ENCODE measurements at places on chromosomes 2 and 18.
A peak's percentile ranks its signal among the peaks of the same experiment; 100 is the strongest.

- no peak for DNase-seq
Measured at GRCh38 chr2:68027959-68028358, 34.8 kb downstream of the C1D start.

- no peak for DNase-seq
Measured at GRCh38 chr2:217821536-217822147, 181.2 kb downstream of the TNS1 start.

- no peak for DNase-seq
Measured at GRCh38 chr18:582465-582864, 2.3 kb downstream of the CETN1 start.

GRCh38 chr2:9753665-9754531 is 89.4 kb upstream of the TAF1B start:
- peak; percentile 59 for DNase-seq

GRCh38 chr2:150485871-150486538 is 1.5 kb downstream of the RND3 start:
- DNase-seq: no peak

- DNase-seq: no peak
Measured at GRCh38 chr2:216915557-216916150, 55.8 kb upstream of the TNP1 start.

DNA sequence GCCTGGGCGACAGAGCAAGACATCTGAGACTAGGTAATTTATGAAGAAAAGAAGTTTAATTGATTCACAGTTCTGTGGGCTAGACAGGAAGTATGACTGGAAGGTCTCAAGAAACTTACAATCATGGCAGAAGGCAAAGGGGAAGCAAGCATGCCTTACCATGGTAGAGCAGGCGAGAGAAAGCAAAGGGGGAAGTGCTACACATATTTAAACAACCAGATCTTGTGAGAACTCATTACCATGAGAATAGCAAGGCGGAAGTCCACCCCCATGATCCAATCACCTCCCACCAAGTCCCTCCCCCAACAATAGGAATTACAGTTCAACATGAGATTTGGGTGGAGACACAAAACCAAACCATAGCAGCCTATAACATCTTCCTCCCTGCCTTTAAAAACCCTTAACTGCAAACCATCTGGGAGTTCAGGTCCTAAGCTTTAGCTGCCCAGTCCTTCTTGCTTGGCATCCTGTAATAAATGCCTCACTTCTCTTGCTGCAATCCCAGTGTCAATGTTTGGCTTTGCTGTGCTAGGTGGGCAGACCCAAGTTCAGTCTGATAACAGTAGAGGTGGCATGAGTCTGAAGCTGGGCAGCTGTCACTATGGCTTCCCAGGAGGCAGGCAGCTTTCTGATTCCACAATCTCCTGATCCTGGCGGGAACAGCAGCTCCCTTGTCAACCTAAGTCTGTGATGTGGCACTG is 11.2 kb upstream of the SP5 start:
- DNase-seq: no peak

DNA sequence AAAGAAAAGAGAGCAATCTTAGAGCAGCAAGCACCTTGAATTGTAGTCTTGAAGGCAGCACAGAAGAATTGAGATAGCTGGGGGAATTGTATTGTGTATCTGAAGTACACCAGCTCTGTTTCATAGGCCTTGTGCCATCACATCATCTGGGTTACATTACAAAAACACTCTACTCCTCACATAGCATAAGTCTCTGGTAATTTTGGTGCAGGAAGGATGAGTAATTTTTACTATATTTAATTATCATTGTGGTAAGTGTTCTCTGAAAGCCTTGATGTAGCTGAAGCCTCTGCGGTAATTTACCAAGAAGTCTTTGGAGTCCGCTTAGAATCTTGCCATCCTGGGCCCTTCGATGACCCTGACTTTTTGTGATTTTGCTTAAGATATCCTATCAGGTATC is 291.1 kb downstream of the ARHGAP15 start:
- no peak for DNase-seq

GRCh38 chr18:44651478-44651877 is 29.2 kb upstream of the SETBP1 start:
- no peak for DNase-seq

DNA sequence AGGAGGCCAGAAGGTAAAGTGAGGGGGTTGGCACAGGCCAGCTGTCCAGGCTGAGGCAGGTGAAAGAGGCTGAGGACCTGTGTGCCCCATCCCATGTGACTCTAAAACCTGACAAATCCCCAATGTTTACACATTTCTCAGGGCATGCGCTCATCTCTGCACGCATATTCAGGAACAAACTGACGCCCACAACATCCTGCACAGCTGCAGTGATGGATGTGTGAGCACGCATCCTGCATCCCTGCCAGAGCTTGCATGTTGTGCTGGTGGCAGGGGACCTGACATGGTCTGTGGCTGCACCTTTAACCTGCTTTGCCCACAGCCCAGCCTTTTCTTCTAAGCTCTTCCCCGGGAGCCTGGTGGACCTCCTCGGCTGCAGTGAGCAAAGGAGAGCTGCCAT is 83.1 kb downstream of the FBXO15 start:
- DNase-seq: peak; percentile 47

GRCh38 chr2:166610180-166610912 is 116.3 kb upstream of the SCN7A start:
- DNase-seq: no peak

DNA sequence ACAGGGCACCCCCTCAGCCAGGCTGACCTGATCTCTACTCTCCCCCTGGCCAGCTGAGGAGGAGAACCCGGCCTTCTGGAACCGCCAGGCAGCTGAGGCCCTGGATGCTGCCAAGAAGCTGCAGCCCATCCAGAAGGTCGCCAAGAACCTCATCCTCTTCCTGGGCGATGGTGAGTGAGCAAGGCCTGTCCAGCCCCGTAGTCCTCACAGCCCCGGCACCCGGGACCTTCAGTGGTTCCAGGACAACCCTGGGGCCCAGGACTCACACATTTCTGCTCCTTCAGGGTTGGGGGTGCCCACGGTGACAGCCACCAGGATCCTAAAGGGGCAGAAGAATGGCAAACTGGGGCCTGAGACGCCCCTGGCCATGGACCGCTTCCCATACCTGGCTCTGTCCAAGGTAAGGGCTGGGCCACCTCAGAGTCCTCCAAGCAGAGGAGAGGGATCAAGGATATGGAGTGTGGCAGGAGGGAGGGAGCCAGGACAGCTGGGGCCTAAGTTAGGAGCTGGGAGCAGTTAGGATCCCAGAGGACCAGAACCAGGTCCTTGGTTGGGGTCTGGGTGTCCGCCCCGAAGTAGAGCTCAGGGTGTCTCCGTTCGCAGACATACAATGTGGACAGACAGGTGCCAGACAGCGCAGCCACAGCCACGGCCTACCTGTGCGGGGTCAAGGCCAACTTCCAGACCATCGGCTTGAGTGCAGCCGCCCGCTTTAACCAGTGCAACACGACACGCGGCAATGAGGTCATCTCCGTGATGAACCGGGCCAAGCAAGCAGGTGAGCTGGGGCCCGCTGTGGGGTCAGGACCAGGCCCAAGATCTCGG is 555 bp downstream of the ALPI start:
- no peak for DNase-seq

DNA sequence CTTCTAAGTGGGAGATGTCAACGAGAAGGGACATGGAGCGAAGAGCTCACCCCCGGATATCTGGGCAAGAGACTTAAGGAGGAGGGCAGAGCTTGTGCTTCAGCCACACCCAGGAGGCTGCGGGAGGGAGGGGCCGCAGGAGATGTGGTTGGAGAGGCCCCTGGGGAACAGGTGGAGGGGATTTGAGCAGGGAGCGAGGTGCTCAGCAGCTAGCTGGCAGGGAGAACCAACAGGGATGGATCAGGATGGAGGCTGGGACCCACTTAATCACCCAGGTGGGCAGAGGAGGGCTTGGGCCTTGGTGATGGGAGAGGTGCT is 78.3 kb downstream of the MBP start:
- no peak for DNase-seq

GRCh38 chr18:63844254-63844653 is 43.3 kb upstream of the SERPINB2 start:
- DNase-seq: no peak

DNA sequence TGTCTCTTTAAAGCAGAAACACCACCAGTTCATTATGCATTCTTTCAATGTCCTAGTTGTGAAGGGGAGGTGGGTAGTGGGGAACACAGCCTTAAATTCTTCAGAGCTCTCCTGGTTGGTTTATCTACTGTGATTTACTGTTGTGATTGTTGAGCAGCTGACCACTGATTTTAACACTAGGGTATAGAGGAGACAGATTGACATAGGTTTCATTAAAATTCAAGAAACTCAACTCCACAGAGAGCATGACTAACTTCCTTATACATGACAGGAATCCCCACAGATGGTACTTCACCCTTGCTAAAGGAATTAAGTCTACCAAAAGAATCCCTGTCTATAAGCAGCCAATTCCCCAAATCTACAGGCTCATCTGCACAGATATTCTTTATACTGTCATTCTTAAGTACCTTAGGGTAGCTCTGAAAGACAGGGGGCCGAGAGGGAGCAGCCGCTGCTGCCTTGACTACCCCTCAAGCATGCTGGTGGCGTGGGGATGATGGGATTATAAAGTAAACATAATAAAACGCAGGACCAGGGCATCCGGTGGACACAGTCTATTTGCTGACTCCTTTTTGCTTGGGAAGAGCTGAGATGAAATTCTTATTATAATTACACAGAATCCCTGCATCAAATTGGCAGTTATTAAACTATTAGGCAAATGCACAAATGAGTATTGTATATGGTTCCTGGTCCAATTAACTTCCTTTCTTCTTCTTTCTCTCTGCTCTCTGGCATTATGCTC is 1377.6 kb upstream of the PIK3C3 start:
- no peak for DNase-seq
